Peyer's patch (tissue), 4 donors: ENCODE measurements at places on chromosomes 5 and 9.
A peak's percentile ranks its signal among the peaks of the same experiment; 100 is the strongest.

DNA sequence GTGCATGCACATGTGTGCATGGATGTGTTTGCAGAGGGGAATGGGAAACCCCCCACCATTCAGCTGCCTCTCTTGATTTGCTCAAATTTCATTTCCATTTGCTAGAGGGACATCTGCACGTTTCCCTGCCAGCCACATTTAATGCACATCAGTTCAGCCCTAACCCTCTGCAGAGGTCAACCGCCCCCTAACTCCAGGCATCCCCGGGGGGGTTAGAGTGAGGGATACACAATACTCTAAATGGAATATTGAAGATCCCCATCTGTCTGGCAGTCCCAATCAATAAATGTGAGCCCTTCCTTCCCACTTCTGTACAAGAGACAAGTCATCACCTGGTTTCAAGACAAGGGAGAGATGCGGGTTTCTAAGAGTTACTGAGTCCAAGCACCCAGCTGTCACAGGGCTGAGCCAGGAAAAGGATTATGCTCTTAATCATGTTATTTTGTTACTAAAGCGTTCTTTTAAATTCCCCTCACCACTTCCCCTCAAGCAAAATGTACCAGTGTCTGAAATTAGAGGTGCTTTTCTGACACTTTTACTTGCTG is 134.1 kb downstream of the SEMA6A start:
- no peak for DNase-seq

DNA sequence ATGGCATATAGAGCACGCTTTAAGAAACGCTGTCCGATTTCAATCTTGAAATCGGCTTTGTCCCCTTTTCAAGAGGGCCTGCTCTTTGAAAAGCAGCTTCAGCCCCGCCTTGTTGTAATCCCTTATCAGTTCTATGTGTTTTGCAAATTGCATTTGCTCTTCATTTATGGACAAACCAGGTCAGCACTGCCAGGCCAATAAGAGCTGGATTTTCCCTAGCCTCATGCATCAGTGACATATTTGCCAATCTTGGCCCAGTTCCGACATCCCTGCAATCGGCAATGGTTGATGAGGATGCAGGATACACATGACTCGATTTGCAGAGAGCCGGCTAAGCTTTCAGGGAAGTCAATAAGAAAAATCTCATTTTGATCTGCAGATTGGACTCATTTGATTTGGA is 529.1 kb upstream of the CLINT1 start:
- DNase-seq, result no peak

- peak; percentile 7 for DNase-seq
Observed at GRCh38 chr9:92620845-92621244, 49.1 kb downstream of the IPPK start.

DNA sequence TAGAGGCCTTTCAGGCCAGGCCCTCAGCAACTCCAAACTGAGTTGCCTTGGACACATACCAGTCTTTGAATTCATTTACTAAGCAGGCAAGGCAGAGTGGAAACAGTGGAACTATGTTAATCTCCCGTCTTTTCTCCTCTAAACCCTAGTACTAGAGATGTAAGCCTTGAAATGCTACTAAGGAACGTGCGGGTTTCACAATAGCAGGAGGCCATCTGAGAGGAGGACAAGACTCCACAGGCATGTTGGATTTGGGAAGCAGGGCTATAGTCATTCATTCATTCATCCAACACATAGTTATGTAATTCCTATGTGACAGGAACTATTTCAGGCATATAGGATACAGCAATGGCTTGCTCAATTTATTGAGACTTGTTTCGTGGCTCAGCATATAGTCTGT is 3.3 kb upstream of the OCLN start:
- DNase-seq, result no peak

GRCh38 chr5:129204525-129204924 is 110.0 kb downstream of the ISOC1 start:
- no peak for DNase-seq

DNA sequence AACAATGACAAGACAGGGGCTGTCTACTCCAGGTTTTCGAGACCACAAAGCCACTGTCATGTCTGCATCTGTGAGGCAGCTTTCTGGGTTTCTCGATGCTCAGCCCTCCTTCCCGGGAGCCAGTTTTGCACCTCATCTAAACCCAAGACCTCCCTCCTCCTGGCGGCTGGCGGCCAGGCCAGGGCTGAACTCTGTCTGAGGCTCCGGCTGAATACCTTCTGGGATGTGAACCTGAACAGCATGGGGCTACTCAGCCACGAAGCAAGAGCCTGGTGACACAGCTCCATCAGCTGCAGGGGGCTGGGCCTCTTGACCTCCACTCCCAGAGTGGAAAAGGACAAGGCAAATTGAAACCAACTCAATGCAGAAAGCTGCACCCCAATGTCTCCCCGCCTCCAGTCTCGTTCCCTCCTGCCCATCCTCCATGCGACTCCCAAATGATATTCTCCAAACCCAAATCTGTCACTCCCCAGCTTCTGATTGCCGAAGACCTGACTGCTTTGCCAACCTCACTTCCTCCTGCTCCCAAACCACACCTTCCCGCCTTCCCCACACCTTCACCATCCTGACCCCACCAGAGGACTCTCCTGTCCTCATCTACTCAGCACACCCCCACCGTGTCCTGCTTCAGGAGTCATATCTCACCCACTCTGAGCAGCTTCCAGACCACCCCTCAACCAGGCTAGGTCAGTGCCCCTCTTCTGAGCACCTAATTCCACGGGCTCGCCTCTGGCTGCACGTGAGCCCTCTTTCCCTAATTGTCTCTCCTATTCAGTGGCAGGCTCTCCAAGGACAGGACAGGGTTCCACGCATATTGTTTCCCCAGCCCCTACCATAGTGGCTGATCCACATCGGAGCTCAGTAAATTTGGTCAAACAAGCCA is 4.5 kb downstream of the ANKS6 start:
- DNase-seq, result no peak

DNA sequence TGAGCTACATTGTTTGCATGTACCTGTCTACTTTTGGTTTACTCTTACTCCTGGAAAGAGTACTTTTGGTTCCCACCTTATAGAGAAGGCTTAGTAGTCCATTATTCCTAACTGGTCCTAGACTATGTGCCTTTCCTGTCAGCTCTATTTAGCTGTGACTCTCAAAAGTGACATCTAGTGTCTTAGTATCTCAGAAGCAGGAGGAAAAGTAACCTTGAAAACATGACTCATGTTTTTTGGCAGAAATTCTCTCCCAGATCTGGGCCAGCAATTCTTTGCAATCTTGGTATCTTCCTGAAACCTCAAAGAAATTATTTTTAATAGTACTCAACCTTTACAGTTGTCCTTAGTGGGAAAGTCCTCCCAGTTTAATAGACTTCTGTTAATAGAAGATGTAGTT is 691.7 kb upstream of the SEMA6A start:
- no peak for DNase-seq

- DNase-seq, result no peak
Observed at GRCh38 chr5:43635374-43635773, 32.4 kb downstream of the NNT start.

- DNase-seq, result no peak
Observed at GRCh38 chr5:9604416-9604815, 25.7 kb downstream of the TAS2R1 start.

- DNase-seq, result no peak
Observed at GRCh38 chr9:105390871-105391270, 57.0 kb upstream of the FSD1L start.

DNA sequence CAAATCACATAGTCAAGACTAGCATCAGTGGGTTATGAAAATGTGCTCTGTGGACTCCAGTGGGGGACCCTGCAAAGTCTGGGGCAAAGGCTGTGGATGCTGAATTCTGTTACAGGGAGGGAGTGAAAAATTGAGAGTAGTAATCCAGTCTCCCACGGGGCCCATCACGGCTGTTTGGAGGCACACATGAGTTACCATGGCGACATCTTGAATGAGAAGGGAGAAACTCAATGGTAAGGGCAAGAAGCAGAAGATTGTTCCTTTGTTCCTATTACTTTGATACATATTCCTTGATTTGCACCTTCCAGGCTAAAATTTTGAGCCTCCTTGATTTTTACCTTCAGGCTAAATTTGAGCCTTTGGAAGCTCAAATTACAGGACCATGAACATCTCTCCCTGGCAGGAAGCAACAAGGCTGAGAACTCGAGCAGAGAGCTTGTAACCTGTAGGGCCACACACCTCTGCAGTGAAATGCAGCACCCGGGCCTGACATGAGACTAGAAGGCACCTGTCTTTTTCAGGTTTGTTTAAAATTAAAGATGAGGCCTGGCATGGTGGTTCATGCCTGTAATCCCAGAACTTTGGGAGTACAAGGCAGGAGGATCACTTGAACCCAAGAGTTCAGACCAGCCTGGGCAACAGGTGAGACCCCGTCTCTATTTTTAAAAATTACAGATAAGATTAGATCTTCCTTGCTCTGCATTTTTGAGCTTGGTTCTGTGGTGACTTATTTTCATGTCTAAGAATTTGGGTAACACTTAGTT is 31.0 kb upstream of the ZFR start:
- DNase-seq, result no peak

DNA sequence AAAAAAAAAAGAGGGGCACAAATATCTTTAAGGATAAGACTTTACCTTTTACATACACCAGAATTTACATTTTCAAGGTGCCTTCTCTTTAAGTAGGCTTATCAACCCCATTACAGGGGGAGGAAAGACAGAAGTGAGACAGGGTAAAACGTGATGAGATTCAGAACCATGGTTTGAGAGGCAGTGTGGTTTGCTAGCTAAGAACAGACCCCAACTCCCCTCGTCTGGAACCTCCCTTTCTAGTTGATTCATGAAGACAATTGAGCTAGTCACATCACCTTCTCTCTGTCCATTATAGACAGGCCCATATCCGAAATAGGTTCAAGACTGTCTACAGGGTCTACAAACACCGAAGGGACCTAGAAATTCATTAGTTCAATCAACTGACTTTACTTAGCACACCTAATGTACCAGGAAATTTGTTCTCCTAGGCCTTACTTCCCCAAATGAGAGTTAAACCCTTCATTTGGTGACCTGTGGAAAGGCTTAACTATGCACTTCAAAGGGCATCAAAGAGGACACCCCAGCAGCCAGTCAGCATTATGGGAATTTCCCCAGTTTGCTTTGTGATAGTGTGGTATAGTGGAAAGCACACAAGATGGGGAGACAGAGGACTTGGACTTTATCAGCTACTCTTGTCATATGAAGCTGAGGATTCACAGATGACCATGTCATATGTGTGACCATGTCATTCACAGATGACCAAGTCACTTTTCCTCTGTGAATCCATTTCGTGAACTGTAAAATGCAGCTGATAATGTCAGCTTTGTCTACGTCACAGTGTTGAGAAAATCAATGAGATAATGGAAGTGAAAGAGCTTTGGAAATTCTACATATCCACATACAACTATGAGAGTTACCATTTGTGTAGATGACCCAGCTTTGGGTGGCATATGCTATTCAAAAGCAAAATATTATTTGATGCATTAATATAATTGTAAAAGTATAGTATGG is 40.2 kb upstream of the CYFIP2 start:
- DNase-seq, result no peak

DNA sequence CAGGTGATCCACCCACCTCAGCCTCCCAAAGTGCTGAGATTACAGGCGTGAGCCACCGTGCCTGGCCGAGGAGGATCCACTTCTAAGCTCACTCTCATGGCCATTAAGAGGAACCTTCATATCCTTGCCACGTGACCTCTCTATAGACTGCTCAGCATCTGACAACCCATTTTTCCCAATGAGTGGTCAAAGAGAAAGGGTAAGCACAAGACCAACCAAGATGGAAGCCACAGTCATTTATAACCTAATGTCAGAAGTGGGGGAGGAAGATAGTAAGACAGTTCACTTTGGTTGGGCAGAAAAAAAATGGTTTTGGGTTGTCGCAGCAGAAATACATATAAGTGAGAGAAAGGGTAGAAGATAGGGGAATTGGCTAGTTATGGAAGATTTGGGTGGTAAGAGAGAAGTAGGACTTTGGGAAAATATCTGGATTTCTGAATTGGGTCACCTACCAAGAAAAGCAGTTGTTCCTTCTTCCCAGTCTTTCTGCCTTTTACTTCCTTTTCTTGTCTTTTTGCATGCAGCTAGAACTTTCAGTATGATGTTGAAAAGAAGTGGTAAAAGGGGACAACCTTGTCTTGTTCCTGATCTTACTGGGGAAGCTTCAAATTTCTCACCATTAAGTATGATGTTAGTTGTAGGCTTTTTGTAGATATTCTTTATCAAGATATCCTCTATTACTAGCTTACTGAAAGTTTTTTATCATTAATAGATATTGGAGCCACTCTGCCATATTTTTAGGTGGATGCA is 15.6 kb downstream of the SNX2 start:
- no peak for DNase-seq

GRCh38 chr5:107916731-107917725 is 246.3 kb upstream of the EFNA5 start:
- DNase-seq, result no peak

DNA sequence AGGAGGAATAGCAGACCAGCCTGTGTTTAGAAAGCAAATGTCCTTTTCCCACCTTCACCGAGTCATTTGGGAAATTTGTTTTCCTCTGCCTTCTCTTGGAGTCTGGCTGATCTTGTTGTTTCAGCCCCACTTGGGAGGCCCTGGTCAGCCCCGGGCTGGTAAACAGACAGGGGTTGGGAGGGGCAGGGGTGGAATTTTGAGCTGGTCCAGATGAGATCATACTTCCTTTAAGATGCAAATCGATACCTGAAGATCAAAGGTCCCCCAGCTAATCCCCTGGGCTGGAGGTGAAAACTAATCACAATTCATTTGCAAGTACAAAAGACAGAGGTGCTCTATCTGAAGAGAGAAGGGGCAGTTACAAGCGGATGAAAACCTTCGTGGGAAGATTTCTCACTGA is 118.4 kb downstream of the PAPPA start:
- no peak for DNase-seq

- DNase-seq, result no peak
Observed at GRCh38 chr9:12811935-12812334, 37.1 kb downstream of the LURAP1L start.

DNA sequence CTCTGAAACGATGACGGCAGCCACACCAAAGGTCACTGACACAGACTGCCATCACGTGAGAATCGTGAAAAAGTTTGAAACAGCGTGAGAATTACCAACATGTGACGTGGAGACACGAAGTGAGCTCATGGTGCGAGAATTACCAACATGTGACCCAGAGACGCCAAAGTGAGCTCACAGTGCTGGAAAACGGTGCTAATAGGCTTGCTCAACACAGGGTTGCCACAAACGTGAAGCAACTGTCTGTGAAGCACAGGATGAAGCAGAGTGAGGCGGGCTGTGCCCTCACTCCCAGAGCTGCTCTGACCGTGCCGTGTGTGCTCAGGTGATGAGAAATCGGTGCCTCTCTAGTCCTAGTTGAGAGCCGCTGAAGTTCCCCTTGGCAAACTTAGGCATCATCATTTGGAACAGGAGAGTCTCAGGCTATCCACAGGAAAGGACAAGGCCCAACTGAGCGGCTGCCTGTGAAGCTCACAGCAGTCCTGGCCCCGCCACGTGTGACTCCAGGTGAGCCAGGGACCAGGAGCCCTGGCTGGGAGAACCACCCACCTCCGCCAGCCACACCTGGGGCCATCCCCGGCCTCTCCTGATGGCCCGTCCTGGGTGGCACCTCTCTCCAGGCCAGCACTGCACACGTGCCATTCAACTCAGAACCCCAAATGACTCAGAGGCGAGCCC is 29.8 kb upstream of the SLC6A3 start:
- DNase-seq, result peak; percentile 44

GRCh38 chr5:132012371-132013005 is 1.0 kb upstream of the ACSL6 start:
- DNase-seq, result peak; percentile 43

- DNase-seq, result no peak
Observed at GRCh38 chr5:14724633-14725032, 60.1 kb downstream of the OTULIN start.

GRCh38 chr5:141261238-141261546 is 16.0 kb downstream of the PCDHB15 start:
- no peak for DNase-seq
